T-helper 2 cell (primary cell): ENCODE measurements at places on chromosomes 12 and 14.
A peak's percentile ranks its signal among the peaks of the same experiment; 100 is the strongest.

DNA sequence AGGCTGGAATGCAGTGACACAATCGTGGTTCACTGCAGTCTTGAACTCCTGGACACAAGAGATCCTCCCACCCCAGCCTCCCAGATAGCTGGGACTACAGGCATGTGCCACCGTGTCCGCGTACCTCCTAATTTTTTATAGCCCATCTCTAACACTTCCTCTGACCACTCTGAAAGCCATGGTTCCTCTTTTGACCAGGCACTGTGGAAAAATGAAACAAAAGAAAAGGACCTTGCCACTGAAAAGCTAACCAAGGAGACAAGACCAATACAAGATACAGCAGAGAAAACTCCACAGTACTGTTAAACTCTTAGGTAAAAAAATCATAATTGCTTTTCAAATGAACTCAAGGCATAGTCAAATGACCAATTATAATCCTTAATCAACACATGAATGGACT is 233.3 kb downstream of the NEDD1 start:
- no peak for DNase-seq

- DNase-seq = no peak
Measured at GRCh38 chr12:25584596-25584995, 31.5 kb upstream of the LMNTD1 start.

DNA sequence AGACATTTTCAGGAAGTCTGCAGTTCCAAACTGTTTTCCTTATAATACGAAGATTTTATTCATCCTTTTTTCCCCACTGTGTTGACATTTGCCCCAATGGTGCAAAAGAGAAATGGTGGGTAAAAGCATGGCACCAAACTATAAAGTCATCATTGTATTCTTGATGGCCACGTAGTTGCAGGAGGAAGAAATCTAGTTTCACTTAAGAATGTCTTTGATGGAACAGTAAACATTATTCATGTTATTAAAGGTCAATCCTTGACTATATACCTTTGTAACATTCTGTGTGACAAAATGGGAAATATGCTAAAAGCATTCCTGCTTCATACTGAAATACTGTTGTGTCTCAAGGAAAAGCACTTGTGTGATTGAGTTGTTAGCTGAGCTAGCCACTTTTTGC is 80.1 kb downstream of the PRKCH start:
- no peak for DNase-seq

- DNase-seq = no peak
Measured at GRCh38 chr12:97556302-97556779, 93.7 kb downstream of the RMST start.

- peak; percentile 61 for DNase-seq
Measured at GRCh38 chr14:96363751-96364336, 518 bp downstream of the GSKIP start.

GRCh38 chr12:85509857-85510256 is 229.8 kb downstream of the ALX1 start:
- no peak for DNase-seq

- no peak for DNase-seq
Measured at GRCh38 chr14:92391726-92392125, 68.8 kb downstream of the SLC24A4 start.

DNA sequence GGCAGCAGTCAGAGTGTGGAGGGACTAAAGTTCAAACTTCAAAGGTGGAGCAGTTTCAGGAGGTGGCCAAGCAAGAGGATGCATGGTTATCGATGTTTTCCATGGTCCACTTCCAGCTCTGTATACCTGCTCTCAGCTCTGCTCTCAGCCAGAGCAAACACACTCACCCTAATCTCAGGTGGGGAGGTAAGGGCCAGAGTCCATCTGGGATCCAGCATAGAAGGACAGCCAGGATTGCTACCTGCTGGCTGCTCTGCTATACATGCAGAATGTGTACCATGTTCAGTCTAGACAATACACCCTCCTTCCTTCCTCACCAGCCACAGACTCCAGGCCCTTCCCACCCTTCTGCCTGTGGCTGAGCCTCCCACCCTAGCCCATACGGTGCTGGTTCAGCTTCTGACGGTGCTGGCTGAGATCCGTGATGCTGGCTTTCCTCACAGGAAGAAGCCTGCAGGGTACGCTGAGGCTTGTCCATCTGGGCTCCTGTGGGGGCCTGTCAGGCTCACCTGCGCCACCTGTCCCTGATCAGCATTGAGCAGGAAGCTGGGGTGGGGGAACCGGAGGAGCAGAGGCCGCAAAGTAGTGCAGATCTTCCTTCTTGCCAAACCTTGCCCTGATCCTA is 2.4 kb downstream of the CBLN3 start:
- no peak for DNase-seq

- DNase-seq = no peak
Measured at GRCh38 chr14:61192989-61193388, 88.1 kb downstream of the TMEM30B start.

DNA sequence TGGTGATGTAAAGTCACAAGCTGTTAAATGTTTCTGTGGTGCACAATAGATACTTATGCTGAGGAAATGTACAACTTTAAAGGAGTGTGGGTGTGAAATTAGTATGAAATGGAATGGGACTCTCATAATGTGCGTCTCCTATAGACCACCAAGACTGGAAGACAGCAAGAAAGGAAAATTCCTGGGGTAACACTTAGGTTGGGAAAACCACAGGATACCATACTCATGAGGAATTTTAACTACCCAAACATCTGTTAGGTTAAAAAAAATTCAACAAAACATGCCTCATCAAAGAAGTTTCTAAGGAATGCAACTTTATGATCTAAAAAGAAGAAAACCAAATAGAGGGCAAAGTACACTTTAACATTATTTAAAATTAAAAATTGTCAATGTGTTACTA is 113.7 kb upstream of the MYF6 start:
- no peak for DNase-seq

GRCh38 chr12:111268738-111269572 is 99.9 kb downstream of the PHETA1 start:
- DNase-seq = peak; percentile 10

DNA sequence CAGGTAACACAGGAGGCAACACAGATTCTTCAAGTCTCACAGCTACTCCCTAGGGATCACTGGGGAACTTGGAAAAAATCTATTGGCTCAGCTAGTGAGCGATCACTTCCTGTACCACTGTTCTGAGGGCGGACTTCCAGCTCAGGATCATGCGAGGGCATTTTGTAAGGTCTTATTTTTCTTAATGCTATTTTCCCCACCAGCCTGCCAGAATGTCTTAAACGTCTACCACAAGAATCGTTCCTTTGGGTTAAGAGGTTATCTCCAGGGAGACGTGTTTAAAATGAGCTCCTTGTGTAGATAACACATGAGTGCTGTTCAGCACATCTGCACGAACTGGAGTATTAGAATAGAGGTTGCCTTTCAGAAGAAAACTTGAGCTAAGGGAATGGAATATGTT is 162.6 kb downstream of the ETNK1 start:
- DNase-seq = no peak

- DNase-seq = no peak
Measured at GRCh38 chr12:132376464-132376830, 47.1 kb upstream of the GALNT9 start.

GRCh38 chr12:56158926-56159461 is 835 bp downstream of the MYL6 start:
- DNase-seq = peak; percentile 44

DNA sequence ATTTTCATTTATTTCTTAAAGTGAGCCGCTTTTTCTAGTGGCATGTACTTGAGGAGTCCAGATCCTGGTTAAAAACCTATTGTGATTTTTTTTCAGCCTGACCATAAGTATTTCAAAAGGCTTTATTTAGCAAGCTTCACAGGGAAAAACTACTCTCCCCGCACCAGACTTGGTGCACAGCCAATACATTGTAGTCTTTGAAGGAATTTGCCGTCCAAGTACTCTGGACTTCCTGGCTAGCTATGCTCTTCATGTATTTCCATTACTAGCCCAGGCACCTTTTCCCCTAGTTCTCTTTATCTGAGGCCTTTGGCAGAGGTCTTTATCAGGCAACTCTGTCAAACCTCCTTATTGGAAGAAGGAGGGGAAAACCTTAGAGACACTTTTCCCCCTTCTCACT is 234.7 kb downstream of the CCDC91 start:
- no peak for DNase-seq

DNA sequence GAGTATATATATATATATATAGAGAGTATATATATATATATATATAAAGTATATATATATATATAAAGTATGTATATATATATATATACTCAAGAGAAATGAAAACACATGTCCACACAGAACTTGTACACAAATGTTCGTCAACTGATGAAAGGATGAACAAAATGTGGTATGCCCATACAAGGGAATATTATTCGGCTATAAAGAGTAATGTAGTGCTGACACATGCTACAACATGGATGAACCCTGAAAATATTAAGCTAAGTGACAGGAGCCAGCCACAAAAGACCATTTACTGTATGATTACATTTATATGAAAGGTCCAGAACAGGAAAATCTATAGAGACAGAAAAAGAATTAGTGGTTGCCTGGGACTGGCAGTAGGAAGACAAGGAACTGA is 19.5 kb downstream of the LIMA1 start:
- no peak for DNase-seq

DNA sequence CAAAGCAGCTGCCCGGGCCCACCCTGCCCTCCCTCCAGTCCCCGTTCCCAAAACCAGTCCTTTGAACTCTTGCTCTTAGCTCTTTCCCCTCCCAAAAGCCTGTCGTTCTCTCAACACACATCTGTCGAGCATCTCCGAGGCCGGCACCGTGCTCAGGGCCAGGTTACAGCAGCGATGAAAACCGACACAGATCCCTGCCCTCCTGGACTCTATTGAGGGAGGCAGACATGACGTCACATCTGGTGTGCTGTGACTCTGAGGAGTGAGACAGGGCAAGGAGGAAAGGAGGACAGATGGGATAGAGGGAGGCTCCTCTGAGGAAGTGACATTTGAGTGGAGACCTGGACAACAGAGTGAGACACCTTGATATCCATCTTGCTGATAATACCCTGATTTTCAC is 34.6 kb upstream of the PWP1 start:
- DNase-seq = no peak

GRCh38 chr12:90366286-90366685 is 588.7 kb downstream of the CCER1 start:
- DNase-seq = no peak

- no peak for DNase-seq
Measured at GRCh38 chr12:105257321-105257728, 21.4 kb upstream of the APPL2 start.

DNA sequence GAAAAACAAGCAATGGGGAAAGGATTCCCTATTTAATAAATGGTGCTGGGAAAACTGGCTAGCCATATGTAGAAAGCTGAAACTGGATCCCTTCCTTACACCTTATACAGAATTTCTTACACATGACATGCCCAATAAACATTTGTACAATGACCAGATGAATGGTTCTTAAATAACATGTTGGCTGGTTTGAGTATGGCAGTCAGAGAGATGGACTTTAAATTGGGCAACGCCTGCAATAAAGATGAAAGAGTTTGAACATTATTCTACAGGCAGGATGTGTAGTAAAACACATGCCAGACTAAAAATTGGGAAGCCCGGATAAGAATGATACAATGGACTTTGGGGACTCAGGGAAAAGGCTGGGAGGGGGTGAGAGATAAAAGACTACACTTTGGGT is 360.6 kb upstream of the KITLG start:
- no peak for DNase-seq

DNA sequence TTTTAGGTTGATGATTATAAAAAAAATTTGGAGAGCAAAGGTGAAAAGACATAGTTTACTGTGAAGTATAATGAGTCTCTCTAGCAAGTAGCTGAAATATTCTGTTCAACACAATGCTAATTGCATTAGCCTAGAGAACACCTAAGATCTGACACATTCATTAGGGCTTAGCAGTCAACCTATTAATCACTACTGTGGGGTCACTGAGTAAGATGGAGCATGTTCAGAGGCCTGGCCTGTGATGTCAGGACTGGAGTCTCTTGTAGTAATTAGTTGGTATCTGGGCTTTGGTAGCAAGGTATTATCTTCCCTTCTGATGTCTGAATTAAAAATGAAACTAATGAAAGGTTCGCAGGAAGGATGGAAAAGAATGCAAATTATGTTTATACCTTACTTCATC is 112.7 kb downstream of the SLC16A7 start:
- no peak for DNase-seq

DNA sequence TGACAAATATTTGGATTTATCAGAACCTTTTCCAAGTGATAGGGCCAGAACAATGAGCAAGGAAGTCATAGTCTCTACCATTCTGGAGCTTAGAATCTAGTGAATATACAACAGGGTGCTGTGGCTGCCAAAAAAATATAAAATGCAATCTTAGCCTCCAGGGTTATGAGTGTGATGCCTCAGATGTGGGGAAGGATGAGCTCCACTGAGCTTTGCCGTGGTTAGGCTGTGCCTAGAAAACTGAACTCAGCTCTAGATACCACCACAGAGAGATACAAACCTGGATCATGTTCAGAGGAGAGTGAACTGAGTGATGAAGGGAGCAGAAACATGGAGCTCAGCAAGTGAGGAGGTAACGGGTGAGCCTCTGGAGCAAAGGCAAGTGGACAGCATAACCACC is 138.1 kb upstream of the HIF1A start:
- no peak for DNase-seq

- no peak for DNase-seq
Measured at GRCh38 chr12:130925666-130926015, 28.1 kb upstream of the ADGRD1 start.

GRCh38 chr14:89720741-89721729 is 233.5 kb downstream of the EFCAB11 start:
- peak; percentile 25 for DNase-seq

DNA sequence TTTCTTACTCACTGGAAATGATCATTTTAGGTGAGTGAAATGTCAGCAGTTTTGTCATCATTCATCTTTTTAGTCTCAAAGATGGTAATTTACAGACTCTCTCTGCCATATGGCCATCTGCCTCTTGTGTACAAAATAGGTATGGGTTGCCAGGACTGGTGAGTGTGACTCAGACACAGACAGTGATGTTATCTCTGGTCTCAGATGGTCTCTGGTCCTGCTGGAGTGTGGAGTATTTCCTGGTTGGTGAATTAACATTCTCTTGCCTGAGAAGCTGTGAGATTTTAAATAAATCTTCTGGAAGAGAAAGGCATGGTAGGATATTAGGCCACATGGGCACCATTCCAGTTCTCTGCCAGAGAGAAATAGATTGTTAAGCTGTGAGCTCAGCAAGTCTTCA is 207.0 kb downstream of the ATP23 start:
- no peak for DNase-seq

GRCh38 chr12:52354200-52354599 is 13.1 kb downstream of the KRT85 start:
- DNase-seq = no peak

GRCh38 chr12:88585077-88585476 is 4.8 kb upstream of the KITLG start:
- DNase-seq = no peak

GRCh38 chr14:71550367-71550766 is 381.9 kb upstream of the RGS6 start:
- no peak for DNase-seq

DNA sequence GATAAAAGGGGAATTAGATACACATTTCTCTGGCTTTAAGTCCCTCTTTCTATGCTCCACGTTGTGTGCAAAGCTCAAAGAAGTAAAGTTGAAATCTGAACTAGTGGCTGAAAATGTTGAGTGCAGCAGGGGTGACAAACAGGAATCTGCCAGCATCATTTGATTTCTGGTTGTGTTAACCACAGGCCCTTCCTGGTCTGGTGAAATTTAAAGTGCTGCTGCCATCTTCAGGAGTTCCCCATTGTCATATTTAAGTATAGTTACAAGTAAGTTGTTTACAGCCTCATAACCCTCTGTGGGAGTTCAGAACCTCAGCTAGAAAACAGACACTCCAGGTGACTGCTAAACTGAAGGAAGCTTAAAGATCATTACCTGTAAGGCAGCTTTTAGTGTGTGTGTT is 90.9 kb upstream of the CCDC196 start:
- peak; percentile 22 for DNase-seq

GRCh38 chr12:12691549-12691948 is 4.4 kb downstream of the GPR19 start:
- no peak for DNase-seq
